Mucosa of gallbladder (tissue), 1 donor: ENCODE measurements at places on chromosomes 2 and 18.

GRCh38 chr2:196849895-196850294 is 40.7 kb upstream of the C2orf66 start:
- no peak for DNase-seq

GRCh38 chr2:39657287-39657937 is 8.3 kb upstream of the TMEM178A start:
- no peak for DNase-seq

DNA sequence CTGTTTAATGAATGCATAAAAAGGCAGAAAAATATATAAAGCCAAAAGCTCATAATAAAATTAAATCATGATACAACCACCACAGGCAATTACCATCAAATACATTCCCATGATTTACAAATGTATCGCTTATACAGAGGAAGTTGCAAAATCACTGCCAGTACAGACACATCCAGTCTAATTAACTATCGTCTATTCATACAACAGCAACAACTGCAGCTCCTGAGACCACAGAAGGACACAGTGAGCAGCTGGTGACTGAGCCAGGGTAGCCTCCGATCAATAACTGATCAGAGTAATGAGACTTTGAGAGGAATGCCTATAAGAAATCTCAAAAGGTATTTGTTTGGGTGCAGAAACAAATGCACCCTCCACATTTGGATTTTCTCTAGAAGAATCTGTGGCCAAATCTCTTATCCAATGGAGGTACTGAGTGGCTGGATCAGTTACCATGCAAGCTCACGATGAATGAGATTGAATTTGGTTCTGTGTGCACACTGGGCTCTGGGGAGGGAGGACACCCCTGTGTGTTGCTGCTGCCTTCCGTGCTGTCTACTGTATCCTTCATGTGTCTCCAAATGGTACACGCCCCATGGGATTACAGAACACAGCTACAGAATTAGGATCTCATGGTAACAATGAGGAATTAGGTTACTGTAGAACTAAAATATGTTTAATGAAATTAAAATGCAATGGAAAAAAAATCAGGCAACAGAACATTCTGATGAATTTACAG is 119.6 kb downstream of the MBP start:
- no peak for DNase-seq

- DNase-seq = peak; percentile 26
Observed at GRCh38 chr2:233912691-233913423, 4.3 kb upstream of the TRPM8 start.

DNA sequence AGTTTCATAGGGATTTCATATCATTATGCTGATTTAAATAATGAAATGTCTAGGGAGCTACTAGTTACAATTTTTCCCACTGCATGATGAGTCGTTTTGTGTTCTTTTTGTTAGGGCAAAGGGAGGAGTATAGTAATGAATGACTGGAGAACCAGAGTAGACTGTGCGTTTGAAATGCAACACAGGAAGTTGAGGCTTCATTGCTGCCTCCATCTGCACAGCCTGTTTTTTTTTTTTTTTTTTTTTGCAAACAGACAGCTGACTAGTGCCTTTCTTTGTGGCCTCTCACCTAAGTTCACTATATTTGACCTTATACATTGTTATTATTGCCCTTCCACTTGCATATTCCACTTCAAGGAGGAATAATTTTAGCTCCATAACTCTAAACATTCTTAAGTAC is 286.7 kb upstream of the LRRTM1 start:
- no peak for DNase-seq

DNA sequence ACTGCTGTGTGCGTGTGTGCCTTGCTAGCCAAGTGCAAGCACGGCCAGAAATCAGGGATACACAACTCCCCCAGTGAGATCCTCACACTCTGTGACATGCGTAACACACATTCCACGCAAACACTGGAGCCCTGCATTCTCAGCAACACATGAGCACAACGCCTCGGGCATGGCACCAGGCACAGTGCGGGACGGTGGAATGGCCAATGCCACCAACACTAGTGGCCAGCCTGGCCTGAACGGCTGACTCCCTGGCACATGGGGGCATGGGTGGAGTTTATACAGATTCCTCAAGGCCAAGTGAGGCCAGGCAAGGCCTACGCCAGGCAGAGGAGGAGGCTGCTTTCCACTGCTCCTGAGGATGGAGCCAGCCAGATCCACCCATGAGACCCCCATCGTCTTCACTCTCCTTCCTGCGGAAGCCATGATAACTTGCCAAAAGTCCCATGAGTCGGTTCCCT is 56.2 kb downstream of the ANKMY1 start:
- peak; percentile 5 for DNase-seq

DNA sequence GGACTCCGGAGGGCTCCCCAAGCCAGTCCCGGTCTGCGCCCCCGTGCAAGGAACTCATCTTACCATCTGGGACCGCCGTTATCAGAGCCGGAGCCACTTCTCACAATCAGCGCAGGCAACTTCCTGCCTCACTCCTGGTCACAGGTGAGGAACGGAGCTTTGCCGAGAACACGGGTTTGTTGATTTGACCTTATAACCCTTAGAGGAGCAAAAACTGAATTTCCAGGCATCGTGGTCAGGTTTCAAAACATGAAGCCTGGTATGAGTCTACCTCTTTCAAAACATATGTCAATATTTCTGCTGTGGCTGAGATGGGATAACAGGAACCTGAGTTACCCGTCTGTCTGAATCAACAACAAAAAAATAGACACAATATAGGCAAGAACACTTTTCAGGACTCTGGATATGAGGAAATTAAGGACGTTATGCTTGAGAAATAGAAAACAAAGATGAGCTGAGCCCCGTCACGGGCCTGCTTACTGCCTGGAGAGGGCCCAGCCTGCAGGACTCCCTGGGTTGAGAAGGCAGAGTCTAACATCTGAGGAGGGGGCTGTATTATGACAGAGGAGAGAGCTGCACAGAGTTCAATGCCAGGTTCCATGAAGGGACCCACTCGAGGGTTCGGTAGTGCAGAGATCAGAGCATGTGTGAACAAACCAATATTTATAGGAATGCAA is 148.7 kb downstream of the NDUFA10 start:
- DNase-seq = no peak

DNA sequence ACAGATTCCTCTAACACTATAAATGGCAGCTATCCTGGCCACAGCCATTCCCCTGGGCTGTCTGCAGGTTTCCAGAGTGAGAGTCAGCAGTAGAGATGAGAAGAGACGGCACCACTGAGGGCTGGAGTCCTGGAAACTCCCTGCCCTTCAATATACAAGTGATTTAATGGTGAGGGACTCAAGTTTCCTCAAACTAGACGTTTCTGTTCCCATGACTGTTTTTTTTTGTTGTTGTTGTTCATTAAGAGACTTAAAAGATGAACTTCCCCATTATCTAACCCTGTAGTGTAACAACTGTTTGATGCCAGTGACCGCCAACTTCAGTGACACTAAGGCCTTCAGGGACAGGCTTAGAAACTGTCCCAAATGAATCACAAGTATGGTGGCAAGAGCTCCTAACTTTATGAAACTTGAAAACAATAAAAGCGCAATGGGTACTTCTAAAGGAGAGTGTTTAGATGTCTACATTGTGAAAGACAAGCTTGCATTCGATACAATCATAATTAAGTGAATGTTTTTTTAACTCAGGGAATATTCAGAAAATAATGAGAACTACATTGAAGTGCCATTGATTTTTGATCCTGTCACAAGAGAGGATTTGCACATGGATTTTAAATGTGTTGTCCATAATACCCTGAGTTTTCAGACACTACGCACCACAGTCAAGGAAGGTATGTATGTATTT is 34.0 kb downstream of the IL1R2 start:
- no peak for DNase-seq

- DNase-seq = no peak
Observed at GRCh38 chr2:218471982-218472381, 53.1 kb downstream of the VIL1 start.

DNA sequence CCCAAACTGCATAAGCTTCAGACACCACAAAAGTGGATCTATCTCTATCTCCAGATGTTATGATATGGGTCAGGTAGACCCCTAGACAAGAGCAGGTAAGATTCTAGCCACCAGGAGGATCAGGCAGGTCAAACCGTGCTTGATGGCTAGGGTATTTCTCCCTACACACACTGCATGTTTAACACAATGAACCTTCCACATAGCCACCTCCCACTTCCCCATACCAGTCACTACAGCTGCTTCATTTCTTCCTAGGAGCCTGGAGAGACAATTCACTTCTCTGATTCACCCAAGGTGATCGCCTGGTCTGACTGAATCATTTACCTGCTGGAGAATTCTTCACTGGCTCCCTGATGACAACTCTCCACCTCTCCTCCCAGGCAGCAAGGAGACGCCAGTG is 66.0 kb upstream of the MYCN start:
- DNase-seq = no peak

GRCh38 chr2:26068602-26069298 is 34.9 kb downstream of the RAB10 start:
- no peak for DNase-seq

- no peak for DNase-seq
Observed at GRCh38 chr2:196253116-196253480, 81.7 kb upstream of the STK17B start.

DNA sequence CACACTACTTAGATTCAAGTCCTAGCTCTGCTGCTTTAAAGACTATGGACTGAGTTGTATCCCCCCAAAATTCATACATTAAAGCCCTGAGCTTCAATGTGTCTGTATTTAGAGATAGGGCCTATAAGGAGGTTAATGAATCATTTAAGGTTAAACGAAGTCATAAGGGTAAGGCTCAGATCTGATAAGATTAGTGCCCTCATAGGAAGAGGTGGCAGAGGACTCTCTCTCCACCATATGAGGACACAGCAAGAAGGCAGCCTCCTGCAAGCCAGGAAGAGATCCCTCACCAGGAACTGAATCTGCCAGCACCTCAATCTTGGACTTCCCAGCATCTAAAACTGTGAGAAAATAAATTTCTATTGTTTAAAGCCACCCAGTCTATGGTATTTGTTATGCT is 3.1 kb upstream of the CYTIP start:
- no peak for DNase-seq

GRCh38 chr2:237555560-237555959 is 10.8 kb upstream of the PRLH start:
- DNase-seq = no peak

DNA sequence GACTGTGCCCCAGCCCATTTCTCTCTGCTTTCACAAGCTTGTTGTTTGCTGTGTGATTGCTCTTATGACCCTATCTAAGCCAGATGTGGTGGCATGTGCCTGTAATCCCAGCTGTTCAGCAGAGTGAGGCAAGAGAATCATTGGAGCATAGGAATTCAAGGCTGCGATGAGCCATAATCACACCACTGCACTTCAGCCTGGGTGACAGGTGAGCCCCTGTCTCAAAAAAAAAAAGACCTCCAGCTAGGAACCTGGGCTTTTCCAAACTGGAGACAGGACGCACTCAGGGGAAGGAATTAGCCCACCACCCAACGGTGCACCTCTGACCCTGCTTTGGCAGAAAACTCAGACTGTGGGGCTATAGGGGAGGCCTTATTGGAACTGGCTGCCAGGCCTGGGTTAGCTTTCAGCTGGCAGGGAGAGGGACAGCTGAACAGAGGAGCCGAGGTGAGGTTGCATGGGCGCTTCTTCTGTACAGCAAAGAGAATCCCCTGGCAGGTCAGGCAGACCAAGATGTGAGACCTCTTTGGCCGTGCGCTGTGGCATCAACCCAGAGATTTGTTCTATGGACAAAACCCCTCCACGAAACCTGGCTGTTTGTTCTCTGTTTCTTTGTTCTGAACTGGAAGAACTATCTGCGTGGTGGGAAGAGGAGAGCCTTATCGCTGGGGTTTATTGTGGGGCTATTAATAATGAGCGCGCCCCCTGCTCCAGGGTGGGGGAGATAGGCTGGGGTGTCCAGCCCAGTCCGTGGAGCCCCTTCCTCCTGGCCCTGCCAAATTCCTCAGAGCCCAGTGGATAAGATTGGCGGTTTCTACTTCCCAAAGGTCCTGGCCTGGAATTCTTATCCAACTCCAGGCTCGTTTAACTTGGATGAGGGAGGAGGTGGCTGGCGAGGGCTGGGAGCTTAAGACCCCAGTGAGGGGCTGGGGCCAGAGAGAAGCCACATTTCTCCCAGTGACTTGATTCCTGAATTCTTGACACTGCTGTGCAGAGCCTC is 38.8 kb upstream of the SMAD7 start:
- no peak for DNase-seq

DNA sequence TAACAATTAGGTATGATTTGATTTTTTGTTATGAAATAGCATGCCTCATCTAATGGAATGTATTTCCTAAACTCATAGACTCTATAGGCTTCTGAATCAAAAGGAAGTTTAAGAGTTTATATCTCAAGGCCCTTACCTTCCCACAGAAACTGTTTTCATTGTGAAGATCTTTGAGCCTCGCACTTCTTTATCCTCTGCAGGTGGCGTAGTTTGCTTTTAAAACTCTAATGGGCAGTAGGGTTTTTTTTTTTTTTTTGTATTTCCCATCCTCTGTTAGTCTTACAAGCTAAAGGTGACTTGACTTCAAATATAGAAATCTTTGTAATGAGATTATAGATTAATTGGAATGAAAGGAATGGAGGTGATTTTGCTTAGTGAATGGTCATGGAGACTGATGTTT is 28.3 kb downstream of the DYNC2LI1 start:
- DNase-seq = no peak

DNA sequence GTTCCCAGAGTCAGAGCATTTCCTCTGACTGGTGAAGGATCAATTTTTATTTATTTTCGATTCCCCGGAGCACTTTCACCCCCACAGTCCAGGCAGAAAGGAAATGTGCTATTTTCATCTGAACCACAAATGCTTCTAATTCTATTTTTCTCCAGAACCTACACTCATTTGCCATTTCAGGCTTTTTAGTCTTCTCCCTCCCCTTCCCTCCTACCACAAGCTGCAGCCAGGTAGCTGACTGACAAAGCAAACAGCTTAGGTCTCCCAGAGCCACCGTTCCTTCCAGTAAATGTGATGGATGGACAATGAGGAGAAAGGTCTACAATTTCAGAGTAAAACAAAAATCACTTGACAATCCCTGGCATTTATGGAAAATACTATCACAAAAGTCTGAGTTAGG is 76.9 kb downstream of the KLF7 start:
- DNase-seq = no peak
